AG08396 (cell line): ENCODE measurements at places on chromosomes 6 and 20.
A peak's percentile ranks its signal among the peaks of the same experiment; 100 is the strongest.

DNA sequence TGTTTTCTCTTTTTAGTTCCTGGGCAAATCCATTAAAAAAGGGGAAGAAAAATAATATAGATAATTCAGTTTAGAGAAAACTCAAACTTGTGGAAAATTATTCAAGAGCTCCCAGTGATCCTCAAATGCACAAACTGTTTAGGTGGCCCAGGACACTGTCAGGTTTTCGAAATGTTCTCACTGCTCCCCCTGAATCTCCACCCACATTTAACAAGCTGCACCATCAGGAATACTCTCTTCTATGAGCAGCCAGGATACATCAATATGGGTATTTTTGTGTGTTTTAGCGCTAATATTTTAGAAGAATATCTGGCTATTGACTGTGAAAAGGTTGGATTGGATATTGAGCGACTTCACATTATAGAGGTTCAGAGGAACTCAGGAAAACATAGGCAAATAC, 43.9 kb downstream of the OR2B2 start:
- no peak for DNase-seq

DNA sequence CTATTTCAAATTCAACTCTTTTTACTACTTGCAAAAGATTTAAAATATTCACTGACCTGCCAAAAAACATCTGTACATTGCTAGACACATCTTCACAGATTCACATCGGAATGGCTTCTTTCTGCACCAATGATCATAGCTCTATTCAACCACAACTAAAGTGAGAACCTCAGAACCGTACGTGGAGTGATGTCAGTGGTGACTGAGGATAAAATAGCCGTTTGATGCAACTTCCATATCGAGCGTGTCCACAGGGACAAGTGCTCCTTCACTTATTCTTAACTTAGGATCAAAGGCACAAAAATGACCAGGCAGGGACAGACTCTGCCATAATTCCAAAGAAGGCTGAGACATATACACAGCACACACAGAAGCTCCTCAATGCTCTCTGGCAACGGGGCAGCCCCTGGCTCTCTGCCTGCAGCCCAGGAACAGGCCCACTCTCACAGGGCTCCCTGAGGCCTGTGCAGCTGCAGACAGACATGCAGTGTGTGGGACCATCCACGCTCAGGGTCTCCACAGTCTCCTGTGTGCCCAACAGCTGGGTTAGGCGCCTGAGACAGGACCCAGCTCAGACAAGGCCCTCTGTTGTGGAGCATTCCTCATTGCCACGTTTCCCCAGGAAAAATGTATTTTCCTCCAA, 22.8 kb downstream of the FYN start:
- no peak for DNase-seq

GRCh38 chr6:105178636-105179035, 1.2 kb downstream of the POPDC3 start:
- no peak for DNase-seq

GRCh38 chr20:38935285-38935684, 9.1 kb downstream of the FAM83D start:
- DNase-seq, result peak; percentile 29

DNA sequence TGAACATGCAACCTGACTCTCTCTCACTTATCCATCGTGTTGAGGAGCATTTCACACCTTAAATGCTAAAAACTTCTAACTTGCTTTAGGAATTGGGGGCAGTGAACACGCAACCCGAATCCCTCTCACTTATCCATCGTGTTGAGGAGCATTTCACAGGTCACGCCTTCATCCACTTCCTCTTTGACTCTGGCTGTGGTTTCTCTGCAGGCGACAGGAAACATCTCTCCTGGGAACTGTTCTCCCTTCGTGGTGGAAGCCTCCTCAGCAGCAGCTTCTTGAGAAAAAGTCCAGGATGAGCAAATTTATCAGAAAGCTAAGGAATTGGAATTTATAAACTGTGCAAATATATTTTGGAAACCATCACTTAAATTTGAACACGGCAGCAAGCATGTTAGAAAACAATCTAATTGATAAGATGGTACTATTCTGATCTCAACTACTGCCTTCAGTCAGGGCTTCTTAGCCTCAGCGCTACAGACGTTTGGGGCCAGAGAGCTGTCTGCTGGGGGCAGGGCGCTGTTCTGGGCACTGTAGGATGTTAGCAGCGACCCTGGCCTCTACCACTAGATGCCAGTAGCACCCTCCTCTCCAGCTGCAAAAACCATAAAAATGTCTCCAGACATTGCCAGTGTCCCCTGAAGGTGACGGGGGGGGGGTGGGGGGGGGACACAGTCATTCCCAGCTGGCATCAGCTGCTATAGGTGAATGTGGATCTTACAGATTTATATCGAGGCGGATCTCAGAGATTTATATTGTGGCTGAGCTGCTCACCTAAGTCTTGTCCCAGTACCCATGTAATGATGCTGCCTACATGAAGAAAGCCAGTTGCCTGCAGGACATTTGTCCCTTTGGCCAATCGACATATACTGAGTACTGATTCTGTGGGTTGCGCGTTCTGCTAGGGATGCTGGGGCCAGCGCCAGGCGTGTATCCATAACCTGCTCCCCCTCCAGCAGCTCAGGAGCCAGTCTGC, 26.2 kb downstream of the CTCFL start:
- no peak for DNase-seq

- peak; percentile 20 for DNase-seq
Measured at GRCh38 chr6:34213772-34214171, 22.9 kb upstream of the HMGA1 start.

DNA sequence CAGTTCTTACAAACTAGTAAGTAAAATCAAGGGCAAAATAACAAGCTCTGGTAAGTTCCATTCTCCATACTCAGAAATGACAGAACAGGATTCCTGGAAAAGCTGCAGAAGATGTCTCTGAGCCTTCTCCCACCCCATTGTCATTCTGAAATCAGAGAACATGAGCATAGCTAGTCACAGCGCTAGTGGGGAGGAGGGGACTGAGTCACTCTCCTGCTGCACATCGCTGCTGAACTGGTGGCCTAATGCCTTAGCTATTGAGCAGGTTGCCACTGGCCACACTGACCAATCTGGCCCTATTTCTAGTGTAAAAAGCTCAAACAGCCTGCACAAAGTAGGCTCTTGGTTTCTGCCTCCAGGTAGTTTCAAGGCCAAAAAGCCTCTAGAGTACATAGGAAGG, 26.1 kb upstream of the RIPPLY2 start:
- DNase-seq, result no peak

DNA sequence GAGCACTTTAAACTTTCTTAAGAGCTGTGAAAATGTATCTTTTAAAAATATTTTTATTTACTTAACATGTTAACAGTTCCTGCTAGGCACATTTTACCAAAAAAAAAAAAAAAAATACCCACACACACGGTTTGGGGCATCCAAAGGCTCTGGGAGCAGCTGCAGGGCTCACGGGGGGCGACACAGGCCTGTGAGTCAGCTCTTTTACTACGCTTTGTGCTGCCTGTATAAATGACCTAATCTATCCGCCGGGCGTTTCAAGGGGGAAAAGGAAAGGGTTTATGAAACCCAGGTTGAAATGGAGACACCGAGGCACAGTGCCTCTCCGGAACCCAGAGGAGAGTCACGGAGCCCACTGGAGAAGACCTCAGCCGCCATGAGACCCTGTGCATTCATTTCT, 40.4 kb downstream of the DLL1 start:
- DNase-seq, result no peak

DNA sequence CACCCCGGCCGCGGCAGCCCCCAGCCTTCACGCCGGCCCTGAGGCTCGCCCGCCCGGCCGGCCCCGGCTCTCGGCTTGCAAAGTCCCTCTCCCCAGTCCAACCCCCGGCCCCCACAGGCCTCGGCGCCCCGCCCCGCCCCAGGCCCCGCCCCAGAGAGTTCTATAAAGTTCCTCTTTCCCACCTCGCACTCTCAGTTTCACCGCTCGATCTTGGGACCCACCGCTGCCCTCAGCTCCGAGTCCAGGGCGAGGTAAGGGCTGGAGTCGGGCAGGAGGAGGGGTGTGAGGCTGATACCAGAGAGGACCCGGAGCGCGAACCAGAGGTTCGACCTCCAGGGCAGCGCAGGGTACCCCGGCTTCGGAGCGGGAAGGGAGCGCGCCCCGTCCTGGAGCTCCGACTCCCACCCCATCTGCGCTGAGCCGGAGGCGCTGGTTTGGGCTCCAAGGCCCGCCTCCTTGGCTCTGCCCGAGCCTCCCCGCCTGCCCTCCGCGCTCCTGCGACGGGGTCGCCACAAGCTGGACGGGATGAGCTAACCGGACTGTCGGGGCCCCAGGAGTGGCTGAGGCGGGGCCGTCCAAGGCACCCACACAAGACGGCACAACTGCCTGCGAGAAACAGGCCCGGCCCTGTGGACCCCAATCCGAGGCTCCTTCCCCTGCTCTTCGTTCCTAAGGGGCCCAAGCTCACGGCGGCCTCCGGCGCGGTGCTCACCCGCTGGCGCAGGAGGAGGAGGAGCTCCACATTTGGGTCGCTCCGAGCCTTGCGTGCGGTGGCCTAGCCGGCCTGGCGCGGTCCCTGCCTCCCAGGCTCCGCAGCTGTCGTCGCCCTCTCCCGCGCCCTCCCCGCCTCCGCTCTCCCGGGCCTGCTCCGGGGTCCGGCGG, at the start of gene IRF4:
TSS of gene IRF4 (plus strand) at position 194 of the 882 bp plus-strand sequence. CDS start 1,401 bp downstream, outside the sequence.
- DNase-seq, result no peak

- DNase-seq, result no peak
Measured at GRCh38 chr6:11525468-11526155, 11.9 kb upstream of the TMEM170B start.

- DNase-seq, result no peak
Measured at GRCh38 chr6:168299541-168300511, 19.8 kb downstream of the DACT2 start.

GRCh38 chr20:23278172-23278571, 72.4 kb upstream of the NXT1 start:
- no peak for DNase-seq

DNA sequence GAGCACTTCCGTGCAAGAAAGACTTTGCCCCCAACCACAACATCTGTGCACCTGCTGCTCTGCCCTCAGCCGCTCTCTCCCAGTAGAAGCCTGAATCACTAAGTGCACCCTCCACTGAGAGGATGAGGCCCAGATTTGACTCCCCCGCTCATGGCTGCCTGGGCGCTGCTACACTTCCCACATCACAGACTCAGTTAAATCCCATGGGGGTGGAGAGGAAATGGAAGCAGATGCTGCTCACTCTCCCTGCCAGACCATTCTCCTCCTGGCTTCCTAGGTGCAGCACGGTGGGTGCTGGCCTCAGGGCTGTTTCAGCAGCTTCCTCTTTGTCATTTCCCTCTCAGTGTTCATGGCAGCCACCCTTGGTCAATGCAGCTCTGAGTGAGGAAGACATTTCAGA, 4.8 kb downstream of the CST5 start:
- DNase-seq, result no peak

- DNase-seq, result no peak
Measured at GRCh38 chr20:577167-577791, 32.8 kb downstream of the TCF15 start.
